ENCODE measurements at places on chromosomes 1 and 21.

GRCh38 chr21:43972850-43973633 is 39.1 kb upstream of the TRAPPC10 start:
- DNase-seq = no peak

- peak; percentile 40 for DNase-seq
Observed at GRCh38 chr1:12356004-12356890, 126.4 kb downstream of the VPS13D start.

DNA sequence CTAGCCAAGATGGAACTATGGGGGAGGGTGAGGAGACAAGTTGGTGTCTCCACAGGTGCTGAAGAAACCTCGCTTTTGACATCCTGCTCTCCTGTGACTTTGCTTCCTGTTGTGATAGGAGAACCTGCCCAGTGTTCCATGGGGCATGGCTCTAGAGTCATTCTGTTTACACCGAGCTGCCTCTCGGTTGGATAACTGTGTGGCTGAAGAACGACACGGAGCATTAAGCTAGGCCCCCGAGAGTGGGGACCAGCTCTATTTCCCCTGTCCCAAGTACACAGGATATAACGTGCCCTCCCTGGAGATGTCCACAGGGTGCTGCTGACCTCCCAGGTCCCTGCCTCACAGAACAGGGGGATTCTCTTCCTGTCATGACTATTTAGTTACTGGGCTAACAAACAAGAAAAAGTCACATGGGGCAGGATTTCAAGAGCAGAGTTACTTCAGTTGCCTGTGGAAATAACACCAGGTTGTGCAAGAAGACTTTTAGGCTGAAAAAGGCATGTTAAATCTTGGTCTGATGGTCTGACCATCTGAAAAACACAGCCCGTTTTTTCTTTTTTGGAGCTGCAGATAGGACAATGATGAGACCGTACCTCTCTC is 29.4 kb upstream of the PPP2R5A start:
- DNase-seq = no peak

DNA sequence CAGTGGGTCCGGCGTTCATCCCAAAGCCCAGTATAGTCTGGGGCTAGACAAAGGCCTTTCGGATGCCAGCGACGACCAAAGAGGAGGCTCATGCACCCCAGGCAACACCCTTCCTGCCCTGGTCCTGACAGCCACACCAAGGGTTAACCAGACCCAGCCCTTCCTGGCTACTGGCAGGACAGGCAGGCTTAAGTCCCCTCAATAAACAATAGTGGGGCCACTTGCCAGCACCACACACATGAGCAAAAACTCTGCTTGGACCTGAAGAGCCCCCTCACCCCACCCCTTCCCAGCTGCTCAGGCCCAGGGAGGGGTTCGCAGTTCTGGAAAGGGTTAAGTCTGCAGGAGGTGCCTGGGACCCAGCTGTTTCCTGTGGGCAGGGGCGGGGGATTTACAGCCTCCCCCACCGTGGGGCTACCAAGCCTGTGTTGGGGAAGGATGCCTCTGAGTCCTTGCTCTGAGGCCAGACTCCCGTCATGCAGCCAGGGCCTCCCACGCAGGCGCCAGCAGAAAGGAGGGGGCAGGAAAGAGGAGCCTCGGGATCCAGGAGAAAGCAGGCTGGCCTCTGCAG is 18.2 kb downstream of the PHLDA3 start:
- peak; percentile 80 for DNase-seq

DNA sequence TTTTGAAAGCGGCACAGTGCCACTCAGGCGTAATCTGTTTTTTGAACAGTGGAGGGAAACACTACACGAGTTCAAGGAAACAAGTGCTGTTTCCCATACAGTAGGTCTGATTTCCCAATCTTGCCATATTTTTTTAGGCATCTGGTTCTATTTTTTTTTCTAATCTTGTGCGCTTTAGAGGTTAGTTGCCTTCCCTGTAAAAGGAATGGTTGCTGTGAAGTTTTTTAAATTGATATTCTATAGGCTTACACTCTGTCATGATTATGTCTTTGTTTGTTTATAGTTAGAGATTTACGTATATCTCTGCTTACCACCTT is 1.2 kb downstream of the NASP start:
- no peak for DNase-seq

DNA sequence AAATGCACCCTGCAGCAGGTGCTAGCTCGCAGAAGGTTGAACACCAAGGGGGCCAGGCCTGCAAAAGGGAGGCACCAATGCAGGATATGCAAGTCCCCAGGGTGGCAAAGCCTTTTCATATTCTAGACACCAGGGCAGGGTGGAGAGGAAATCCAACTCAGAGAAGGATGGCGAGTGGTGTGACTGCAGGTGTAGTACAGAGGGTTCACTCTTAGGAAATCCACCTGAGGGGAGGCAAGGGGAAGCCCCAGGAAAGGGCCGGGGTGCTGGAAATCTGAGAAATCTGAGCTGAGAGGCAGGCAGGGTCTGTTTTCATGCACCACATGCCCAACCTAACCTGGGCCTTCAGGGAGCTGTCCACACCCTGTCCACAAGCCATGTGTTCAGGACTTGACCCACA is 163.2 kb upstream of the CTTNBP2NL start:
- DNase-seq = no peak

DNA sequence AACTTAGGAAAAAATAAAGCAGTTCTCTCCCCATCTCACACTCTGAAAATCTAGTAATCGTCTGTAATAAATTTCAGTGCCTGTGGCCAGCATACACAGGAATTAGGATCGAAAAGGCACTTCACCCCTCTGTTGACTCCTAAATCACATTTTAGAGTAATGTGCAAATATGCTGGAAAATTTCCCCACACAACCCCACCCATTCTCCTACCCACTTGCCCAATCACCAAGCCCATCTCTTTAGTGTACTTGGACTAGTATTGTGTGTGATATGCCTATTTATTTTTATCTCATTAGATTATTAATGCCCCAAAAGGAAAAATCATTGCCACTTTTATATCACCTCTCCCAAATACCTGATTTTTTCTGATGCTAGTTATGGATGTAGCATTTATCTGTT is 323.3 kb downstream of the ASTN1 start:
- DNase-seq = no peak

DNA sequence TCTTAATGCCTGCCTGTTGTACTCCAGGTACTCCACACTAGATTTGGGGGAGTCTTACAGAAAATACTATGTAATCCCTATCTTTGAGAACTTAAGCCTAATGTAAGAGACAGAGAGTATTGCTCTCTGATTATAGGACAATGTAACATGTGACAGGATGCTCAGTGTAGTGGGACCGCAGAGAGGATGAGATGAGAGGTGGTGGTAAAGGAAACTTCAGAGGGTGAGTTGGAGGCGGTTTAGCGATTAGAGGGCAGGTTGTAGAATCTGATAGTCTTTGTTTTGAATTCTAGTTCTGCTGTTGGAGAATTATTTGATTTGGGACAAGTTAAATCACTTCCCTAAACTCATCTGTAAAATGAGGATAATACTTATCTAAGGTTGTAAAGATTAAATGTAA is 5.4 kb downstream of the SOAT1 start:
- DNase-seq = no peak

DNA sequence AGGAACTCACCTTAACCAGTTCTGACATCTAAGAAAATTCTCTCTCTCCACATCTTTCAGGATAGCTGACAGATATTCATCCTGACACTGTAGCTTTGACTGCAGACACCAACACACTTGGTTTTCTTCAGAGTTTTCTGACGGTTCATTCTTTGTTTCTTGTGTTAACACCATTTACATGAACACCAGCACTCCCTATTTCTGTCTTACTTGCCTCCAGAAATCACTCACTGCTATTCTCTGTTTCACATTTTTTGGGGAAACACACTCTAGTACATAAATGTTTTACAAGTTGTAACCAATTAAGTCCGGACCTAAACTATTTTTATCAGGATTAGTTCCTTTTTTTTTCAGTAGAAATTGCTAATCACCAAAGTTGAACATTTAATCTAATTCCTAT is 15.4 kb downstream of the FLVCR1 start:
- no peak for DNase-seq

DNA sequence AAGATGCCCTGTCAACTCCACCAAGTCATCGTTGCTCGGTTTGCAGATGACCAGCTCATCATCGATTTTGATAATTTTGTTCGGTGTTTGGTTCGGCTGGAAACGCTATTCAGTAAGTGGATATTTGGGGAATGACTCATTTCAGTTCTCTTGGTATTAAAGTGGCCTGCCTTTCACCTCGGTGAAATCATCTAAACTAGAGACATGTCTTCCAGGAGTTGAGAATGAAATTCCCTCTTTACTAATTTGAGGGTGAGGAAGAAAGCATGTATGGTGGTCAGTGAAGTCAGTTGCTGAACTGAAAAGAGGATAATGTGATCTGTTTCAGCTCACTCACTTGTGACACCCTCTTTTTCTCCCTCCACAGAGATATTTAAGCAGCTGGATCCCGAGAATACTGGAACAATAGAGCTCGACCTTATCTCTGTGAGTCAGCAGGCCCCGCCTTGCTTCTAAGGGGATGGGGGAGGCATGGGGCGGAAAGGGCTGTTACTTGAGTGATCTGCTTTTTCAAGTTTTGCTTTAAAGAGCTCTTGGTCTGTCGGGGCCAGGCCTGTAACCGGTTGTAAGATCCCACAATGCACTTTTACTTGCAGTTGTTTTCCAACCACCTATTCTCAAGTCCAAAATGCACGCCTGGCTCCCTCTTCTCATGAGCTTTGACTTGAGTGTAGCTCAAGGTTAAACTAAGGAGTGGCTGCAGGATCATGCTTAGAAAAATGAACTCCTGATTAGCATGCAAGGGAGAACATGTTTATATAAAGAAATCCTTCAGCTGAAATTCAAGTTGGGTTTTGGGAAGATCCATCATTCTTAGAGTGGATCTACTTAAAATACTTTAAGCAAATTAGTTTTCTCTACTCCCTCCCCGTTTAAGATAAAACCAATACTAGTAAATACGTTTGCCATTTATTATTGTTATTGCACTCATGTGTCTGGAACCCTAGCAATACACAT is 59.8 kb downstream of the CAPN2 start:
- DNase-seq = peak; percentile 80

DNA sequence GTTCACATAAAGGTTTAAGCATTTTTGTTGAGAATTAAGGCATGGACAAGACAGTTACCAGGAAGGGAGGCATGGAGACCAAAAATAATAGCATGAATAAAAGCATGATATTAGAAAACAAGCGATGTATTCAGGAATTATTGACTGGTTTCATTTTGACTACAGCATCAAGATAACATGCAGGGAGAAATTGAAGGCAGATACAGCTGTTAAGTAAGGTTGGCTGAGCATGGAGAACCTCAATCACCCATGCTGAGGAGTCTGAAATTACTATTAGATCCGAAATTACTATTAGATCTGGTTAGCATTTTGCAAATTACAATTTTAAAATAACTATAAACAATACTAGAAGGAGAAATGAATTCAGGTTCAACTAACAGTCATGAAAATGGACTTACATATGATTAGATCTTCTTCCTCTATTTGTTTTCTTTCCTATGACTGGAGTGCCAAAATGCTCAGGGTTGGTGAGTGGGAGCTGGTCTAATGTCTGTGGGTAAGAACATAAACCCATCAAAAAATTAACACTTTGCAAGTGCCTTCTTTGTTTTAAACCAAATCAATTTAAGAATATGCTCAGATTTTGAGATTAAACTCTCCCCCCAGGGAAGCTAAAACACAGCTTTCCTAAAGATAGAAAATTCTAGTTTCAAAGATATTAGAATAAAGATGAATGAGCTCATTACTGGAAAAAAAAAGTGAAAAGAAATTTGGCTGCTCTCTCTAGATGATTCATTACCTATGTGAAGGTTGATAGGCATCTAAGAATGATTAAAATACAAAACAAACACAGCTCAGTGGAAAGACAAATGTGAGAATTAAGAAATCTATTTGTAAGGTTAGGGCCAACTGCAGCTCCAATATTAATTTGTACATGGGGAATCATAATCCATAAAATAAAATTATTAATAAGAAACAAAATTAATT is 81.7 kb downstream of the ARID4B start:
- DNase-seq = no peak

DNA sequence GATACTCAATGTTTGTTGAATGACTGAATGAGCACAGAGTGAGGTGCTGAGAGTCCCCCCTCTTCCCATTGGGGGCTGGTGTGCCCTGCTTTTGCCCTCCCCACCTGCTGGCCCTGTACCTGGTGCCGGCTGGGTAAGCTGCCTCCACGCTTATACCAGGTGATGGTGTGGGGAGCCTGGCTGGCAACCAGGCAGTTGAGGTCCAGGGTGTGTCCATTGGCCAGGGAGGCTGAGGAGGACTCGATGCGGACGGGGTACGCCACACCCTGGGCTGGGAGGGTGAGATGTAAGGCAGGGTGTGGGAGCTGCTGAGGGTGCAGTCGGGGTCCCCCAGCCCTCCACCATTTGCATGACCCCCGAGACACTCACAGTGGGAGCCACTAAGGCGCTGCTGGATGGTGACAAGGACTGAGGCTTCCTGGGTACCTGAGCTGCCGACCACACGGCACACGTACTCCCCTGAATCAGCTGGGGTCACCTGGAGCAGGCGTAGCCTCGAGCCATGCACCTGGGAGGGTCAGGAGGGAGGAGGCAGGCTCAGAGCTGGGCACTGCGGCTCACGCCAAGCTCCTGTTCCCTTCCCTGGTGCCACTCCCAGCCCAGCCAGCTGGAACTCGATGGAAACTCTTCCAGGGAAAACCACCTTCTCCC is 36.6 kb downstream of the LDLRAD2 start:
- DNase-seq = no peak

DNA sequence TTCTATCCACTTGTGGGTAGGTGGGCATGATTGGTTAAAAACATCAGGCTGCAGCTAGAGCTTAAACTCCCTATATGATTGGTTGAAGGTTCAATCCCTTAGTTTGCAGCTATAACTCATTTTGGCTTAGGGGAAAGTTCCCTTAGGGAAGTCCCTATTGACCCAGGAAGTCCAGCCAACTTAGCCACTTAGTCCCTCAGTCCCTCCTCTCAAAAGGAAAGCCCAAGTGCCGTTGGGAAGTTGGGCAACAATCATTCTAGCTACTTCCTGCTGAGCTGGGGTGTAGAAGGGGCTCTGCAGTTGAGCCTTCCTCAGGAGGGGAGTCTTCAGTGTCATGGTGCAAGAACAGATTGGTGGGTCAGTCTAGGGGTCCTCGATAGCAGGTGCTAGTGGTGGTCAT is 12.2 kb downstream of the MSTO1 start:
- DNase-seq = no peak

GRCh38 chr1:109368464-109368863 is 29.3 kb downstream of the SORT1 start:
- DNase-seq = no peak

- DNase-seq = no peak
Observed at GRCh38 chr1:29809446-29810120, 573.3 kb downstream of the PTPRU start.

- DNase-seq = no peak
Observed at GRCh38 chr1:226806988-226807387, 63.4 kb upstream of the PSEN2 start.

GRCh38 chr1:5734996-5735395 is 257.2 kb downstream of the NPHP4 start:
- DNase-seq = no peak

GRCh38 chr21:45202344-45202743 is 85.4 kb downstream of the POFUT2 start:
- no peak for DNase-seq

- no peak for DNase-seq
Observed at GRCh38 chr1:242391896-242392295, 132.6 kb downstream of the PLD5 start.

- peak; percentile 16 for DNase-seq
Observed at GRCh38 chr1:57204942-57205787, 218.7 kb downstream of the DAB1 start.
